ENCODE measurements at places on chromosomes 3 and 15.

DNA sequence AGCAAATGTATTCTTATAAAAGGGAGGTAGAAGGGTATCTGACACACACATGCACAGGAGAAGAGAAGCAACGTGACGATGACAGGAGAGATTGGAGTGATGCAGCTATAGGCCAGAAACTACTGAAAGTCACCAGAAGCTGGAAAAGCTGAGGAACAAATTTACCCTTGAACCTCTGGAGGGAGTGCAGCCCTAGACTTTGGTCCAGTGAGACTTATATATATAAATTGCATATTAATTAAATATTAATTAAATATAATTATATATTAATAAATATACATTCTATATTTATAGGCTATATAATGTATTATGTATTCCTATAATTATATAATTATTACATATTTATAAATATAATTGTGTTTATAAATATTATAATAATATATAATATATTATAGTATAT lies 96.5 kb upstream of the LMCD1 start:
- DNase-seq: no peak

- no peak for DNase-seq
These were observed 41.4 kb upstream of the INSYN1 start for GRCh38 chr15:73794443-73795133.

GRCh38 chr15:55816017-55816416 lies 73.1 kb upstream of the PRTG start:
- DNase-seq: no peak

DNA sequence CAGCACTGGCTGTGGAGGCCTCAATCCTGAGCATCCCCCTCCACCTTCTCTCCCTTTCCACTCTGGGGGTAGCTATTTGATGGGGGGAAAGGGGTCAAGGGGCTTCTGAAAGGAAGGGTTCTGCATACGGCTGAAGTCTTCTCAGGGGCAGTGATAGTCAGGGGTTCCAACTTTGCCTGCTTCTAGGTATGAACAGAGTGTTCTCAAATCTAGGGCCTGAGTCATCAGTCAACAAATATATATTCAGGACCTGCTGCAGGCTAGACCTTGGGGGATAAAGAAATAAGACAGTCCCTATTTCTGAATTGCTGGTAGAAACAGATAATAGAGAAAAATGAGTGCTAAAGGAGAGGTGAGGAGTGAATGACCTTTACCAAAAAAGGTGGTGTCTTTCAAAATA lies 12.8 kb downstream of the RGMA start:
- no peak for DNase-seq

DNA sequence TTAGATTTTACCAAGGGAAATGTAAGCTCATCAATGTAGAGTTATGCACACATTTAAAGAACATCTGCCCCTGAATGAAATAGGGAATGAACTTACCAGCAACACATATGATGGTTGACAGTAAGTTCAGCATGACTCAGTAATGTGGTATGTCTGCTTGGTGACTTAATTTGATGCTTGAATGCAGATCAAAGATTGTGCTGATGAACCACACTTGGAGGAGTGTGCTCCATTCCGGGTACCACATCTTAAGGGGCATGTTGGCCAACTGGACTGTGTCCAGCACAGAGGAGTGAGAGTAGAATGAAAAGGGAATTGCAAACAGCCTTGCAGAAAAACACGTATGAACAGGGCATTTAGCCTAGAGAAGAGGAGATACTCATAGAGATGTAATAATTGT lies 171.0 kb upstream of the RARB start:
- DNase-seq: no peak

DNA sequence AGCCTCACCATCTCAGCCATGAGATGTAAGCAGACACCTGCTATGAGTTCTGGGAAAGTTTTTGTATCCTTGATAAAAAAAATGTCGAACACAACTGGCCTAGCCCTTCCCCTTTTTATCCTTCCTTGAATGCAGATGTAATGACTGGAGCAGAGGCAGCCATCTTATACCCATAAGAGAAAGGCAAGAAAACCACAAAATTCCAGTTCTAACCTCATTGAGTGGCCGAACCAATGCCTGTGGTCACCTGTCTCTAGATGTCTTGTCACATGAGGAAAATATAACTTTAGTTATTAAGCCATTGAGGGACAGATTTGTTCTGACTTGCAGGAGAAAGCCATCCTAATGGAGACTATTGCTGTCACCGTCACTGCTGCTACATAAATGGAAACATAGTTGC lies 80.4 kb upstream of the SLC6A6 start:
- no peak for DNase-seq

DNA sequence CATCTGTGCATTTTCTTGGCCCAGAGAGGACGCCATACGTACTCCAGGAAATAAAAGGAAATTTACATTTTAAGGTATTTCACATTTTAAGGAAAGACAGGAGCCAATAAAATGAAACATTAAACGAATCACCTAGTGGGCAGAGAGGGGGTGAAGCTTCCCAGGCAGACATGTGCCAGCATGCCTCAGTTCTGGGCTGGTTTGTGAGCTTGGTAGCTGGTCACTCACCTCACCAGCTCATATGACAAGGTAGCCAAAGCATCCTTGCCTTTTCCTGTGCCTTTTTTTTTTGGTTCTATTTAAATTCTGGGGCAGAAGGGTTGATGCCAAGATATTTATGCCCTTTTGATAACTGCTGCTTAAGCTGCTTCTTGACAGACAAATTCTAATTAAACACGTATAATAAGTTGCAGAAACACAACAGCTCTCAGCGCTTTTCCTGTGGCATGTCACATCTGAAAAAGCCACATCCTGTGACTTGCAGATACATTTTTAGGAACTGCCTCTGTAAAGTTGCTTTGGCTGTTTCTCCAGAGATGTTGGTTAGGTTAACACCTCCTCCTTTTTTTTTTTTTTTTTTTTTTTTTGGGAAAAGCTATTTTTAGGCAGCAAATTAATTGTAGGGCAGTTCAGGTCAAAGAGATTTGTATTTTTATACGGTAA lies 218.6 kb downstream of the PDCD6IP start:
- DNase-seq: no peak

GRCh38 chr3:63855333-63855940 lies 8.2 kb downstream of the THOC7 start:
- no peak for DNase-seq

DNA sequence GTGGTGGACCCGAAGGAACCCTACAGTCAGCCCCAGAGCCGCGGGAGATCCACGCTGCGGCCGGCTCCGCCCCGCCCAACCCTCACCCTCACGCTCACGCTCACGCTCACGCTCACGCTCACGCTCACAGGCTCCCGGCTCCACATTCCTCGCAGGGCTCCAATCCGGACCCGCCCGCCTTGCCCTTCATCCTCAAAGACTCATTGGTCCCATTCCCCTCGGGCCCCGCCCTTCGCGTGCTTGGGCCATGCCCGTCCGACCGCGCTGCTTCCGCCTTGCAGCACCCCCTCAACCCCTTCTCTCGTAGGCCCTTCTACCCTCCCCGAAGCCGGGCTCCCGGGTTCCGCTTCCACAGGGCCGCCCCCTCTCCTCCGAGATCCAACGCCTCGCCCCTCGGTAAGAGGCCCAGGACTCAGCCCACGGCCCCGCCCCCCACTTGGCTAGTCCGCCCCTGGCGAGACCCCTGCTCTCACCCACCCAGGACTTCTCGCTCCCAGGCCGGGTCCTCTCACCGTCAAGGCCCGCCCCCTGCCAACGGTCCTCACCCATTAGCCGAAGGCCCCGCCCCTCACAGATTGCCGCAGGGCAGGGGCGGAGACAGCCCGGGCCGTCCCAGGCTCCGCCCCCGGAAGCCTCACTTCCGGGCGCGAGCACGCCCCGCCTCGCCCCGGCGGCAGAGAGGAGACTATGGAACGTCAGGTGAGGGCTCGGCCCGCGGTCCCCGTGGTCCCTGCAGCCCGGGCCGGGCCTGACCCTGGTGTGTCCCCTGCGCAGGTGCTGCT lies at the start of gene APEH:
Gene APEH (plus strand): TSS at position 637 of the 782 bp plus-strand sequence. CDS start 51 bp downstream, at position 688.
- peak; percentile 85 for DNase-seq

DNA sequence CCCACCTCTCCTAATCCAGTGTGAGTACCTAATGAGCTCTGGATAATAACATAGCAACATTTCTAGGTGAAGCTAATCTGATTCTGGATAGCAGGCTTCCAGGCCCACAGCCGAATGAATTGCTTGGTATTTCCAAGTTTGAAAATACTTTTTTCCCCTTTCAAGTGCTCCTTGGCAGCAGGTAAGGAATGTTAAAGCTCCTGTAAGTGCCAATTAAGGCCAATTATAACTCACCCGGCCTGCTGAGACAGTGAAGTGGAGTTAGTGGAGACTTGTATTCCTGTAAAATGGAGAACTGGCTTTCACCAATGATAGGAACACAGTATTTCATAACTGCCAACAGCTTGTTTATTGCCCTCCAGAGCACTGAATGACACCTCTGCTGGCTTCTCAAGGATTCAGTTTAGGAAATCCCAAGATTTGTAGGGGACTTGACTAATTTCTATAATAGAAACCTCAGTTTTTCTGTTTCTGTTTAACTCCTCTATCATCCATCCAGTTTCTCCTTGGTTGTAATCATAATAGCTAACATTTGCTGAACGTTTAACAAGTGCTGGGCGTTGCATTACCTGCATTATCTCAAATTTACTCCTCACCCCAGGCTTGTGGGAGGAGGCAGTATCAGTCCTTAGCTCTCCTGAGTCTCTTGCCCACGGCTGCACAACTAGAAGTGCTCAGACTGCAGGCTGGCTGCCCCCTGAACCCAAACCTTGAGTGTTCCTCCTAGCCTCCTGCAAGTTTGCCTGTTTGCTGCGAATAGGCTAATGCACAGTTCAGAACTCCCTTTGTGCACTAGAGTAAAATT lies 52.7 kb upstream of the SCAANT1 start:
- DNase-seq: no peak

DNA sequence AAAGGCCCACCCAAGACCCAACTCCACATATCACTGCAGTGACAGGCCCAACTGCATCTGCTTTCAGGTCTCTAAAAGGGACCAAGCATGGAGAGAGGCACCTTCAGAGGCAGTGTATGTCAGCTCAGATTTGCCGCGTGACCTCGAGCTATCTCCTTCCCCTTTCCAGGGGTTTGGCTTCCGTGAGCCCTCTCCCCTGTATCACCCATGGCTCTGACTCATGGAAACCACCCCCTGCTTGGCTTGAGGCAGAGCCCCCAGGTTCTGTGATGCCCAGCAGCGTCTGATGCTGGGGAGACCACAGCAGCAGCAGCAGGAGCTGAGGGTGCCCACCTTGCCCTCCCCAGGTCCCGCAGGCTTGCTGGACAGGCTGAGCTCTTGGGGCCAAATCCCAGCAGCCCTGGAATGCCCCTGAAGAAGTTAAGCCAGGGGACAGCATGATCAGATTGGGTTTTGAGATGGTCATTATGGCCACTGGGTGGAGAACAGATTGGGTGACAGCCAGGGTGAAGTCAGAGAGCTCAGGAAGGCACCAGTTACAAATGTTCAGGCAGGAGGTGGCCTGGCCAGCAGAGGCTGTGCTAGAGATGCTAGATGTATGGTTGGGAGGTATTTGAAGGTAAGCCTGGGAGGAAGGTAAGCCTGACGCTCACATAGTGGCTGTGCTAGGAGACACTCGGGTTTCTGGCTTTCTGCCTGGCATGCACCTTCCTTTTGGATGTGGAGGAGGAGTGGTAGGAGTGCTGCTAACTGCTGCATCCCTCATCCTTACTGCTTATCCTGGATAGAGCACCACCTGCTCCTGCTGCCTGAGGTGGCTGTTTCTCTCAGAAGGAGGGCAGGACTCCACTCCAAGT lies 42.9 kb downstream of the FGD5 start:
- no peak for DNase-seq

- DNase-seq: no peak
These were observed 273.3 kb upstream of the TGFBR2 start for GRCh38 chr3:30333143-30333542.

DNA sequence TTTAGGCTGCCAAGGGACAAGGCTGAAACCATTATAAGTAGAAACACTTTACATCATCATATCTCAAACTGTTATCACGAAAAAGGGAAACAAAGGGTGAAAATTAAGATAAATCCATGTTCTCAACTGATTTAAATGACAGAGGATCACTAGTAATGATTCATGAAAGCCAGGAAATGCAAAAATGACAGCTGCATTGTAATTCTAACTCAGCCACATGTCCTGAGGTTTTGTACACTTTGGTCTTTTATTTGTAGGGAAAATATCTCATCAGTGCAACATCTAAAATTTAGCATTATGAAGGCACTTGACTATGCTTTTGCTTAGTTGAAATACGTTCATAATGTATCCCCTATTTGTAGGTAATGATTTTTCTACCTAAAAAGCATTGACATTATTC lies 379.7 kb downstream of the TIGIT start:
- no peak for DNase-seq

GRCh38 chr3:108102420-108103039 lies 11.7 kb upstream of the CD47 start:
- DNase-seq: no peak

- no peak for DNase-seq
These were observed 7.4 kb downstream of the EDEM1 start for GRCh38 chr3:5194801-5195509.

DNA sequence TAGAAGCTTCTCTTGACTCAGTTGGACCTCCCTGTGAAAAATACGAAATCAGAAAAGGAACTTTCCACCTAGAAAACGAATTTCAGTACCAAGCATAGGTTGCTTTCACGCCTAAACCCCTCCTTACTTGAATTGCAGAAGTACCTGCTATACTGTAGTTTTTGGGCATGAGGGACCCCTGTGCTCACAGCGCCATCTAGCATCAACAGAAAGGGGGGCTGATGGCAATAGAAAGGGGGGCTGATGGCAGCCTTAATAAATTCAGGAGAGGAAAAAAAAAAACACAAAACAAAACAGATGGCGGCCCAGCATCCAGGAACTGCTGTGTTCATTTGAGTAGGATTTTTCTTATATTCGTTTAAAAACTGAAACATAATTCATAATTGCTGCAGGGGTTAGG lies 96.7 kb downstream of the NPAP1 start:
- no peak for DNase-seq

DNA sequence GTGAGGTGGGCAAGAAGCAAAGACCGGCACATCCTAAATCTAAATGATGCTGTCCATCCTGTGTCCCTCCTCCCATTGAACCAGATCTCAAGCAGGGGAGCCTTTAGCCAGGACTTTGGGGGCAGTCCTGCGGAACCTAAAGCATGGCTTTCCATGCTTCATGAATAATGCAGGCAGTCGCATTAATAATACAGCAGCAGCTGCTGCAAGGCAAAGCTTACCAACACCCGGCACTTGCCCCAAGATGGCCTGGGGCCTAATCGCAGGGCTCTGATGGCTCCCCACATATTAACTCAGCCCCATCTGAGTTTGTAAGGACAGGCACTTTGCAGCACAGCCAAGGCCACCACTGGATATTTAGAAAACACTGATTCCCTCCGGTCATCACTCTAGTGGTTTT lies 114.4 kb downstream of the NTRK3 start:
- DNase-seq: no peak

DNA sequence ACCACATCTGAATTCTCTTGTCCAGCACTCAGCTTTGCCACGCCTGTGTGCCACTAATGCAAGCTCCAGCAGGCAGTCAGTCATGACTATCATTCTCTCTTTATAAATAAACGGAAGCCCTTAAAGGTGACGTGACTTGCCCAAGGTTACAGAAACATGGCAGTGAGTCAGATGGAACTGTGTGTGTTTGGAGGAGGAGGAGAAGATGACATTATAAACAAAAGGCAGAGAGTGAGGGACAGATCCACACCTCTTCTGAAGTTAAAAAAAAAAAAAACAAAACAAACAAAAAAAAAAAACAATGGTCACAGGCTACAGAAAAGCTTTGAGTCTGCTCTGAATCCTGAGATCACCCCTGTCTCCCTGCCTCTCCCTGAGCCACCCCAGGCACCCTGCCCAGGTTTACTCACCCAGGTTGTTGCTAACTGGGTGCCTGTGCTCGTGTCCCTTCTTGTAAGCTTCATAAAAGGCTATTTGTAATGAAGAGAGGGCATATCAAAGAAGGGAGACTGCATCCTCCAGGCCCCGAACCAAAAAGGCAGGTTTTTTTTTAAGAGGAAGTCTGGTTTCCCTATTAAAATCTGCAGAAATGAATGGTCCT lies 119.7 kb upstream of the PHLDB2 start:
- DNase-seq: no peak

All from renal cortex interstitium (tissue), 15 donors.